Activated T-cell treated with anti-CD3 and anti-CD28 coated beads, Interleukin-2, amount 50 U/mL, for 72 hours (primary cell): ENCODE measurements at places on chromosomes 13 and 19. TPM values are rescaled to one million over a fixed set of nuclear protein-coding genes. Genes with fewer than 3 reads are reported as not detected.
A peak's percentile ranks its signal among the peaks of the same experiment; 100 is the strongest.

KLK13 gene
- not detected for total RNA-seq

IFI30 gene
- 10.2 TPM for total RNA-seq

MATK gene
- total RNA-seq = 19.2 TPM

KANK2 gene
- 0.96 TPM for total RNA-seq

WDR88 gene
- total RNA-seq = not detected

PODNL1 gene
- not detected for total RNA-seq

DNA sequence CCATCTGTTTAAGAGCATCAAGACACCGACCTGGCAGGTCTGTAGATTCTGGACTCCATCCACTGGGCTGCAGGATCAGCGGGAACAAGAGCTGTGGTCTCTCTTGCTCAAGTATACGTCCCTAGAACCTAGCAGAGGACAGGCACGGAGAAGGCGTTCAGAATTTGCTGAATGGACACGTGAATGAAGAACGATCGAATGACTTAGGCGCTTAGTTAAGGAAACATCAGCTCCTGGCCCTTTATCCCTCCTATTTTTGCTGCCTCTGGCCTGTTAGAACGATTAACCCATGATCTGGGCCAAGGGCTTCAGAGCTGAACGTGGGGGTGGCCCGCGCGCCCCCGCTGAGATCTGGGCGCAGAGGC lies 953 bp downstream of the DZIP1 start:
- H3K27ac ChIP-seq = no peak overlapping the region
- H3K4me3 ChIP-seq = peak overlapping the region; percentile 64
- peaks cover 43% of the 10 kb centered on the region for H3K27me3 ChIP-seq
- peaks cover 9% of the 10 kb centered on the region for H3K4me1 ChIP-seq
- no peaks in the 10 kb centered on the region for H3K36me3 ChIP-seq
- DNase-seq = no peak

- no peak overlapping the region for H3K4me3 ChIP-seq
- no peak overlapping the region for H3K27ac ChIP-seq
- DNase-seq = no peak
Measured at GRCh38 chr19:30059741-30060457, 117.9 kb downstream of the URI1 start.

- H3K4me1 ChIP-seq = no peaks in the 10 kb centered on the region
- H3K27ac ChIP-seq = no peak overlapping the region
- H3K27me3 ChIP-seq = no peaks in the 10 kb centered on the region
Measured at GRCh38 chr13:98397861-98398260, 179.0 kb downstream of the STK24 start.

- no peak overlapping the region for H3K4me3 ChIP-seq
- no peak for DNase-seq
- peaks cover 35% of the 10 kb centered on the region for H3K4me1 ChIP-seq
Measured at GRCh38 chr19:14502334-14503092, 6.6 kb upstream of the GIPC1 start.

GRCh38 chr13:110921695-110922094 lies 6.8 kb upstream of the ANKRD10 start:
- H3K4me1 ChIP-seq = peaks cover 33% of the 10 kb centered on the region
- peaks cover 49% of the 10 kb centered on the region for H3K27me3 ChIP-seq
- no peak overlapping the region for H3K27ac ChIP-seq
- DNase-seq = no peak

GRCh38 chr19:5149932-5150901 lies 181.3 kb downstream of the KDM4B start:
- peaks cover 4% of the 10 kb centered on the region for H3K36me3 ChIP-seq
- no peaks in the 10 kb centered on the region for H3K4me1 ChIP-seq
- no peak overlapping the region for H3K4me3 ChIP-seq
- no peak for DNase-seq
- H3K27ac ChIP-seq = no peak overlapping the region

- H3K27ac ChIP-seq = no peak overlapping the region
- no peak for DNase-seq
- no peaks in the 10 kb centered on the region for H3K36me3 ChIP-seq
- no peaks in the 10 kb centered on the region for H3K4me1 ChIP-seq
- no peaks in the 10 kb centered on the region for H3K27me3 ChIP-seq
- H3K4me3 ChIP-seq = no peak overlapping the region
Measured at GRCh38 chr13:90798381-90798780, 549.1 kb upstream of the MIR17HG start.

DNA sequence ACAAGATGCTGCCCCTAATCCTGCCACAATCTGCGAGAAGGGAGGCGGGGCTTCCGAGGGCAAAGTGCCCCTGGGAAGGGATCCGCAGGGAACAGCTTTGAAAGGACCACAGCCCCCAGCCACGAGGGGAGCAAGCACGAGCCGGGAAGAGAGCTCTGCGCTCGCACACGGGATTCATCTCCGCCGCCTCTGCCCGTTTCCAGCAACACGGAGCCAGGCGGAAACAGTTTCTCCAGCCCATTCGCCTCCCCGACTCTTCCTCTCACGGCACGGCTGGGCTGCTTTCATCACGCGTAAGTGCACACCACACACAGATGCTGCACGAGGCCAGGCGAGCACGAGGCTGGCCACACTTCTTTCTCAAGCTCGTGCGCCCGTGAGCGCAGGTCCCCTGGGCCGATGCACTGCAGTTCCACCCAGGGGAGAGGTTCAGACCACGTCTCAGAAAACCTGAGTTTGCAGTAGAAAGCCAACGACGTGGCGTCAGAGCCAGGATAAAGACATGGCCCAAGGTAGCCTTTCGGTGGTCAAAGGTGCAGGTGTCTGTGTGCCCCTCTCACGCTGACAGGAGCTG lies 33.6 kb downstream of the NAXD start:
- H3K36me3 ChIP-seq = peaks cover 2% of the 10 kb centered on the region
- no peaks in the 10 kb centered on the region for H3K27me3 ChIP-seq
- H3K27ac ChIP-seq = no peak overlapping the region
- DNase-seq = no peak

DNA sequence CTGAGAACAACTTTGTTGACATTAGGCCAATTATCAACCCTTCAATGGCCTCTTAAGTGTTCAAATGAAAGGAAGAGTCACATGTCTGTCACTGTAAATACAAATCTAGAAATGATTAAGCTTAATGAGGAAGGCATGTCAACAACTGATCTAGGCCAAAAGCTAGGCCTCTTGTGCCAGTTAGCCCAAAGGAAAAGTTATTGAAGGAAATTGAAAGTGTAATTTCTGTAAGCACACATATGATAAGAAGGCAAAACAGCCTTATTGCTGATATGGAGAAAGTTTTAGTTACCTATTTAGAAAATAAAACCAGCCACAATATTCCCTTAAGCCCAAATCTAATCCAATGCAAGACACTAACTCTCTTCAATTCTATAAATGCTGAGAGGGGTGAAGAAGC lies 604.7 kb downstream of the SLITRK6 start:
- H3K27me3 ChIP-seq = no peaks in the 10 kb centered on the region
- H3K4me1 ChIP-seq = no peaks in the 10 kb centered on the region
- no peak overlapping the region for H3K4me3 ChIP-seq
- no peaks in the 10 kb centered on the region for H3K36me3 ChIP-seq
- H3K27ac ChIP-seq = no peak overlapping the region
- no peak for DNase-seq

DNA sequence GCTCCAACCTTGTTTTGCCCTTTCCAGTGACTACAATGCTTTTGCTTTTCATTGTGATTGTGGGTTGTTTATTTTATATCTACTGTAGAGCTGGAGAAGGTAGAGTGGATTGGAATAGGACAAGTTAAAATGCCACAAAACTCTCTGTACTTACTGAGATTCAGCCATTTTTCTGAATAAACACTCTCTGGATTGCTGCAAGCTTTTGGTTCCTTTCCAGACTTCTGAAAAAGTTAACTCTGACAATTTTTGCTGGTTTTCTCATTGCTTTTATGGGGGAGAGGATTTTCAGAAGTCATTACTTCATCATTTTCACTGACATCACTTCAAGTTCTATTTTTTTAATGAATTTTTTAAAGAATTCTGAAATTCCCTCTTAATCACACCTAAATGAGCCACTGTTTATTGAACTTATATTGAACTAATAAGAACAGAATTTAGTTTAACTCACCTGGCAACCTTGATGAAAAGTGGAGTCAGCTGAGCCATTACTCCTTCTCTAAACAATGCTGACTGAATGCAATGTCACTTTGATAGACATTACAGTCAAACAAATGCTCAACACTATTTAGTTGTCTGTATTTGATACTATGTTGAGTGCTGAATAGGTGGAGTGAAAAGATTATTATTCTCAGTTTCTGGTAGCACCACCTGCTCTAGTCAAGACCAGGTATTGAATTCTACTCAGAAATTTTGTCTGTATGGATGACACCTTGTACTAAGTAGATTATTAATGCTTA lies 303.5 kb downstream of the DLEU7 start:
- H3K4me1 ChIP-seq = no peaks in the 10 kb centered on the region
- H3K27me3 ChIP-seq = no peaks in the 10 kb centered on the region
- H3K4me3 ChIP-seq = no peak overlapping the region
- no peak for DNase-seq
- H3K36me3 ChIP-seq = peaks cover 8% of the 10 kb centered on the region
- no peak overlapping the region for H3K27ac ChIP-seq
